ENCODE measurements at places on chromosomes 3 and 15. TPM values are rescaled to one million over a fixed set of nuclear protein-coding genes. Genes with fewer than 3 reads are reported as not detected.

The ACKR4 gene
- 4.4 TPM for polyA plus RNA-seq

The TRAT1 gene
- polyA plus RNA-seq, result 1.2 TPM

The CTXN2 gene
- 0.10 TPM for polyA plus RNA-seq

The LRRIQ4 gene
- 0.07 TPM for polyA plus RNA-seq

The RSL24D1 gene
- polyA plus RNA-seq, result 78.8 TPM

The WDR93 gene
- polyA plus RNA-seq, result 0.30 TPM

The AMOTL2 gene
- polyA plus RNA-seq, result 36.0 TPM

The ITIH3 gene
- polyA plus RNA-seq, result 5.3 TPM
